ENCODE measurements at places on chromosomes 4 and X.

DNA sequence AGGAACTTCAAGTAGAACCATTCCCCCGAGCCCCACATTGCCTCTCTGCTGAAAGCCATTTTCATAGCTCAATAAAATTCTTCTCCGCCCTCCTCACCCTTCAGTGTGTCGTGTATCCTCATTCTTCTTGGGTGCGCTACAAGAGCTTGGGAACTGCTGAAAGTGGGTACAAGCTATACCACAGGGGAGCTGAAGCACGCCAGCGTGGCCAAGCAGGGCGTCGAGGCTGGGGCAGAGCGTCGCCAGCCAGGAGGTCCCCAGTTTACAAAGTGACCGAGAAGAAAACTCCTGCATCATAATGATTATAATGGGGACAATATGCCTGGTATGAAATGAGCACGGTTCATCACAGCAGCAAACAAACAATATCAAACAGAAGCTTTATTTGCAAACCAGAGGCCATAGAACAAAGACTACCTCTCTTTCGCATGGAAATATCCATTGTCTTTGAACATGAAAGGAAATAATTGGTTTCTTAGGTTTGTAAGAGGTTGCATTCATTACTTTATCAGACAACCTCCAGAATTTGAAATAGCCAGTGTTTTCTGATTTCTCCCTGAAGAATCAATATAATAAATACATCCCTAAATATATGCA, 34.3 kb downstream of the RELL1 start:
- no peak for DNase-seq

- no peak for DNase-seq
Observed at GRCh38 chrX:131812847-131813825, 210.0 kb upstream of the STK26 start.

DNA sequence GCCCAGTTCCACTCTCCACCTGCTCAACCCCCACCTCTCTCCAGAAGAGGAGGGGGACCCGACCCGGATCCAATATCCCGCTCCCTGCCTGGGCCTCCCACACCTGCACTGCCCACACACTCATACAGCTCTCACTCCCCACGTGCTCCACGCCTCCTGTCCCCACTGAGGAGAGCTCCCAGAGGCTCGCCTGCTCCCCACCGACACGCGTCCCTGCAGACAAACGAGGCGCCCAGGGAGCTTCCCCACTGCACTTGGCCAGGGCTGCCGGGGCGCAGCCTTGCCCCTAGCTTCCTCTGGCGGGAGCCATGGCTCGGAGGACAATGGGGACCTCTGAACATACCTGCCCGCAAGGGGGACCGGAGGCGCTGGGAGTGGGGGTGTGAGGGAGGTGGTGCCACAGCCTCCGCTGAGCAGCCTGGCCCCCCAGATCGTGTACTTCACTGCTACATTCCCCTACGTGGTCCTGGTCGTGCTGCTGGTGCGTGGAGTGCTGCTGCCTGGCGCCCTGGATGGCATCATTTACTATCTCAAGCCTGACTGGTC, 5.0 kb downstream of the SLC6A8 start:
- no peak for DNase-seq

DNA sequence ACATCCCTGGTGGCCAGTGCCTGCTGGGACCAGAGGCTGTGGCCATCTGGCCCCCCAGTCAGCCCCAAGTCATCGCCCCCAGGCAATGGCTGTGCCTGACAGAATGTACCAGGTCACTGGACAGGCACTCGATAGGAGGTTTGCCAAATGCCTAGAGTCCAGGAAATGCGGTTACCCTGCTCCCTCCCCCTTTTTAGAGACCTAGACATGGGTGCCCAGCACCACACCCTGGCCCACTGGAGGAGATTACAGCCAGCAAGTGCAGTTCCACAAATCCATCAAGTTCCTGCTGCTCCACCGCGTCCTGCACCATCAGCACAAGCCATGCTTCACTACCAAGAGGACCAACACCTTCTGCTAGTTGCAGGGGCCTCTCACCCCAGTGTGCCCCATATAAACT, 16.2 kb upstream of the ZFX start:
- DNase-seq: no peak

GRCh38 chr4:133095591-133095990, 53.5 kb upstream of the PCDH10 start:
- no peak for DNase-seq

GRCh38 chr4:70680934-70681333, 7.4 kb upstream of the UTP3 start:
- no peak for DNase-seq

GRCh38 chr4:121952290-121952689, 430 bp upstream of the TRPC3 start:
- no peak for DNase-seq
